ENCODE measurements at places on chromosomes 6 and 20.

DNA sequence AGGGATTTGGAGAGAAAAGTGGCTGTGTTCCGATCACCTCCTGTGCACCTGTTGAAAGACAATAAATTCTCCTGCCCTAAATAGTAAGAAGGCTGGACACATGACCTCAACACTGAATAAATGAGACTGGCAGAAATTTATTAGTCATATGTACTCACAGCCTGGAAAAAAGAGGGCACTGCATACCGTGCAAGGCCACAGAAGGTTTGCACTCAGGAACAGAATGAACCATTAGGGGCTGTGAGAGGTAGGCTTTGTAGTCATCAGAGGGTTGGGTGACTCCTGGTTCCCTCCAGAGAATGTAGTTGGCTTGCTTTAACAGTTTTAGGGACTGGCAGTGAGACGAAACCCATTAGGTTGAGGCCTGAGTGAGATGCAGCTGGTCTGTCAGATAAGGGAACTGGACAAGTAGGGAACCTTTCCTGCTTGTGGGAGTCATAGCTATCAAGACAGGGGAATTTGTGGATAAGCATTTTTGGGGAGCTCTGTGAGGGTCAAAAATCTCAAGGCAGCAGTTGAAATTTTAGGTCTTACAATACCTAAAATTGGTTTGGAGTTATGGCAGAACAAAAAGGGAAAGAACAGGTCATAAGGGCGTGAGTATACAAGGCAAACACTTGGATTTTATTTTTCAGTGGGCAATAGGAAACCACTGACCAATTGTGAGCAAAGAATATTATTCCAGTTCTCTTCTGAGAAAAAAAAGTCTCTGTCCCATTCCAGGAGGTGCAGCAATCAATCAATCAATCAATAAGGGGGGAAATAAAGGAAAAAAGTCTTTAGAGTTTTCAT is 67.9 kb upstream of the BTN3A2 start:
- no peak for DNase-seq

DNA sequence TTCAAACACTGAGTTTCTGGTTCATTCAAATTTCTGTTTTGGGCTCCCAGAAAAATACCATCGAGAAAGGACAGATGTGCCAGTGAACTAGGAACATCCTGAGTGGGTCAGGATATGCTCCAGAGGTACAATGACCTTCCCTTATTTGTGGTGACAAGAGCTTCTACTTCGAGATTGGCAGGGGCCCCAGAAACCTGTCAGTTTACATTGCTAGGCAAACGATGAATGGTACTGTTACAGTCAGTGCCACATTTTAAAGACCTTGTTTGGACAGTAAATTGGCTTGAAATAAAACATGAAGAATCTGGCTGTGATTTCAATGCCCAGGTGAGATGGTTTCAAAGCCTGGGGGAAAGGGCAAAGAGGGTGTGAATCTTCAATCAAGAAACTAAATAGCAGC is 454.5 kb upstream of the ID4 start:
- no peak for DNase-seq

DNA sequence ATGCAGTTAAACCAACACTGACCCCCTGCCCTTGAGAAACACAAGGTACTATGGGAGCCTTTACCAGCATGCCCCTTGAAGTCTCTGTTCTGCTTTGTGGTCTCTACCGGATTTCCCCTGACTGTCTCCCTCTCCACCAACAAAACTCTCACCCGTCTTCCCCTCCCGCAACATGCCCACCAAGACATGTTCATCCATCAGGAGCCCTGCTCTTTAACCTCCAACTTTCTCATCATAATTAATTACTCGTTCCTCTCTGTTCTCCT is 1.1 kb downstream of the ZNF165 start:
- no peak for DNase-seq

- no peak for DNase-seq
Measured at GRCh38 chr20:36351937-36352336, 45.8 kb downstream of the DLGAP4 start.

DNA sequence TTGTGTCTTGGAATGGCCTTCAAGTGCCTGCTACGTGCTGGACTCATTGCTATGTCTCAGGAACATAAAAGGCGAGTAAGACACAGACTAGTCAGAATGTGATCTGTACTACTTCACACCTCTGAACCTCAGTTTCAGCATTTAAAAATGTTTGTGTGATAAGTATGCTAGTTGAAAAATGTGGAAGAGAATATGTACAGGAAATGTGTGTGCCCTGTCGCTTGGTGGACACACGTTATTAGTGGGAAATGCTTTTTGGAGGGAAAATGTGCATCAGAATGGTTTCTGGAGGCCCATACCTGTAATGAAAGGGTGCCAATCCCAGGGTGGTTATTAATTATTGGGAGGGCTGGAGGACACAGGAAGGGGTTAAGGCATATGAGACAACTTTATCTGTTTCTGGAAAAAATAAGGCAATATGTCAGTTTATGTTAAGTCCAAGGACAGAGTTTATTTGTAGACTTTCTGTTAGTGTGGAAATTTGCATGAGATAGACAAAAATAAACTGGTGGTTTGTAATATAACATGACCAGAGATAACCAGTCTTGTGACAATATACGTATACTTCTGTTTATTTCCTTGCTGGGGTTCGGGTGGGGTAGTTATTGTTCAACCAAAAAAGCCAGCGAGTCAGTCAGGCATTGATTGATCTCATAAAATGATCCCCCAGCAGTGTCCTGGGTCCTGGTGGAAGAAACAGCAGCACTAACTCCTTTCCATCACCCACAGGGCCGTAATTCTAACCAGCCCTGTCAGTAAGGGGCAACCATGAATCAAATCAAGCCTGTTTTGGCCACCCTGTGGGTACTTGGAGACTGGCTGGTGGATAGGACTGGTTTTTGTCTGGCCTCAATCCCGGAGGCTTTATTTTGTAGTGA is 117.9 kb downstream of the JARID2 start:
- DNase-seq: no peak

GRCh38 chr6:43725643-43726580 is 38.3 kb upstream of the MRPS18A start:
- DNase-seq: no peak

GRCh38 chr6:9405369-9405768 is 970.0 kb upstream of the SLC35B3 start:
- DNase-seq: no peak

- no peak for DNase-seq
Measured at GRCh38 chr6:31031095-31031494, 20.8 kb downstream of the MUC22 start.

DNA sequence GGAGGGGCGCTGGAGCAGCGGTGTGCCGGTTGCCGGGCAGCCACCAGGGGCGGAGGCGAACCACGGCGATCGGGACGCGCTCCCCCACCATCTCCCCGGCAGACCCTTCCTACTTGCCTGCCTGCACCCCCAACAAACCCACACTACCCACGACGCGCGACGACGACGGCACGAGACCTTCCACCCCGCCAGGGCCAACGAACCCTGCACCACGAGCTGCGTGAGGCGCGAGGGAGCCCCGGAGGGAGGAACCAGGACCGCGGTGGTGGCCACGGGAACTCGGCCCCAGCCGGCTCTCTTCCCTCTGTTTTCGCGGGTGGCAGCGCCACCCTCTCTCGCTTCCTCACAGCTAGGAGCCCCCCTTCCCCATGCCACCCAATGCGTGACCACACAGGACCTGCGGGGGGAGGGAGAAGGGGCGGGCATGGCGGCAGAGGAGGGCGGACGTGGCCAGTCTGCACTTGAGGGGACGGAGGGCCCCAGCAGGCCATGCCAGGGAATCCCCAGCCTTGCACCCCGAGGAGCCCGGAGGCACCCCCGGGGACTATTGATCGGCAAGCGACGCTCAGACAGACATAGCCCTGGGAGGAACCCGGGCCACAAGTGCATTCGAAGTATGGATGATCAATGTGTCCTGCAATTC is 1516.4 kb upstream of the DEFB115 start:
- no peak for DNase-seq

DNA sequence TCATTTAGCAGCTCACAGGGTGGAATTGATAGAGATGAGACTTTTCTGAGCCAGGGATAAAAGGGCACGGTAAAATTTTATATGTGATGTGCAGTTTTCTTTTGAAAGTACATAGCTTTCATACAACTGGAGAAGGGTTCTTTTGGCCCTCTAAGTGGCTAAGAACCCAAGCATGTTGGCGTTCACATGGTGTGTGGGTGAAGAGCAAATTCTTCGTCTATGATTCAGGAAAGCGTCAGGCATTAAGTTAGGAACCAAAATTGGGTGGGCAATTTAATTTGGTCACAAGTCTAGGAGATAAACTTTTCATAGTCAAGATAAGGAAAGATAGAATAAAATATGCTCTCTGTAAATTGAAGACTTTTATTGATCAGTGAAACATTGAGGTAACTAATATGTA is 153.9 kb downstream of the UTRN start:
- DNase-seq: no peak

GRCh38 chr20:12927489-12927888 is 81.3 kb upstream of the SPTLC3 start:
- DNase-seq: no peak

DNA sequence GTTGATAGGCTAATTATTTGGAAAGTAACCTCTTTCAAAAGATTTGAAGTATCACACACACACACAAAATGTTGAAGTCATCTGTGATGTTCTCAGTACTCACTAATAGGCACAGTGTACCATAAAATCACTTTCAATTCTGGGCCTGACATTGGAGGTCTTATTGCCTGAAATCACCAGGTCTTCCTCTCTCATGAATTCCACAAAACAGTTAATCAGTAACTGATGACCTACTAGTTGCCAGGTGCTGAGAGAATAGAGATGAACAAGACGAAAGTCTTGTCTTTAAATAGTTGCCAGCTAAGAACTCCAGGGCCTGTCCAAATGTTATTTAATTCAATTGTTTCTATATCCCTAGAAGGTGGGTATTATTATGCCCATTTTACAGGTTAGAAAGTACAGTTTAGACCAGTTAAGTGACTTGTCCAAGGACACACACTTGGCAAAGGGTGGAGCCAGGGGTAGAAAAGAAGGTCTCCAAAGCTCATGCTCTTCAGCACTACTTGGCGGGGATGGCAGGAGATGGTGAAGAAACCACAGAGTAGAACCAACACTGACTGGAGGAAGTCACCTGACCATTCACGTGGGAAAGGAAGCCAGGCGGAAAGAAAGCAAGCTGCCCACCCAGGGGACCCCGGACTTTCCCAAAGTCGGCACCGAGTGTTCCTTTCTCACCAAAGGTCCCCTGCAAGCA is 116.4 kb downstream of the KIF6 start:
- DNase-seq: no peak

GRCh38 chr20:37919389-37920040 is 16.6 kb downstream of the VSTM2L start:
- no peak for DNase-seq

- DNase-seq: no peak
Measured at GRCh38 chr20:15185322-15185721, 847.9 kb upstream of the FLRT3 start.

DNA sequence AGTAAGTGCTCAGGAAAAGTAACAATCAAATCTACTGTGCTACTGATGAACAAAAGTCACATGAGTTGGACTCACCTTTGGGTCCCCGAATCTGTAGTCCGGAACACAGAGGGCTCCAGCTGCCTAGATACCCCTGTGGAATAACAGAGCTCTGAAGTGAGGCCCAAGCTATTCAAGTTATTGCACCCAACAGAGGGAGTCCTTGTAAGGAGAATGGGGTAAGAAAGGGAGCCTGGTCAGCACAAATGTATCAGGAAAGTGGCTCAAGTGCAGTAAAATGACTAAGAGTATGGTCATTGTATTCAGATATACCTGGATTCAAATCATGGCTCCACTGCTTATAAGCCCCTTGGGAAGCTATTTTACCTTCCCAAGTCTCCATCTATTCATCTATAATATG is 20.9 kb downstream of the EDN1 start:
- no peak for DNase-seq

- DNase-seq: no peak
Measured at GRCh38 chr20:15446373-15446772, 1109.0 kb upstream of the FLRT3 start.

DNA sequence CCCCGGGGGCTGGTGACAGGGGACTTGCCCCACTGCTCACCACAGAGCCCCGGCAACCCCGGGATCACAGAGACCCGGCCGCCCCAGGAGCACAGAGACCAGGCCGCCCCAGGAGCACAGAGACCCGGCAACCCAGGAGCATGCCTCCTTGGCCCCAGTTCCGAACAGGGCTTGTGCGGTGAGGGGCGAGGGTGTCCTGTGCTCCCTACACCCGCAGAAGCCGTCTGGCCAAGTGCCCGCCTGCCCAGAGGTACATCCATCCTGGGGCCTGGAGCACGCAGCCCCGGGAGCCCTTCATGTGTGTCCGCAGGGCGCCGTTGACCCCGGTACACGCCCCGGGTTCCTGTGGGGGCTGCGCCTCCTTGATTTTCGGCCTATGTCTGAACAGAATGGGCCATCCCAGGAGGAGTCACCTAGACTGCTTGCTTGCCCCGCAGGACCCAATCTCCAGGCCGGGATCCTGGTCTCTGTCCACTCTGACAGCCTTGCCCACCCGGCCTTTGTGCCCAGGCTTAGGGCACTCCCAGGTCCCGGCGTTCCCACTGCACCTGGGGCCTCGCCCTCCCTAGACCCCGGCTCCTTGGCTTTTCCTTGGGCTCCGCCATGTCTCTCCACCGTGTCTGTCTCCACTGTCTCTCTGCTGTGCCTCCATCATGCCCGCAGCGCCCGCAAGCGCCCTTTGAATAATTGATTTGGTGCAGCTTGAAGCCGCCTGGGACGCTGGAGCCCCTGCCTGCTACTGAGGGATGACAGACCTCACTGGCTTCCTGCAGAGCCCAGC is 219.8 kb downstream of the ERMARD start:
- DNase-seq: no peak

- no peak for DNase-seq
Measured at GRCh38 chr6:56573624-56574023, 69.1 kb downstream of the DST start.

DNA sequence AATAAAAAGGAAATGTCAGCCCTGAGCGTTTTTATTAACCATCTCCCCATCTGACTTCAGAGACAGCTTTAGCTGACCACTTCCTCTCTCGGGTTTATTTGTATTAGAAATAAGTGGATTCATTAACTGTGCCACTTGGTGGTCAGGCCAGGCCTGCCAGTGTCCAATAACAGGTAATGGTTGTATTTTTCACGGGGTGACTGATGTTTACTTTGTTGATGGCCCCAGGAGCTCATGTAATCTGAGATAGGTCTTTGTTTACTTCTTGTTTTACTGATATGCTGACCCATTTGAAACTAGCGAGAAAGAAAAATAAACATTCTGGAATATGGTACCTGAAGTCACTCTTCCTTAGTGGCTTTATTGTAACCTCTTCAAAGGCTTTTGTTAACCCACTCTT is 504.3 kb upstream of the SLC35B3 start:
- no peak for DNase-seq

DNA sequence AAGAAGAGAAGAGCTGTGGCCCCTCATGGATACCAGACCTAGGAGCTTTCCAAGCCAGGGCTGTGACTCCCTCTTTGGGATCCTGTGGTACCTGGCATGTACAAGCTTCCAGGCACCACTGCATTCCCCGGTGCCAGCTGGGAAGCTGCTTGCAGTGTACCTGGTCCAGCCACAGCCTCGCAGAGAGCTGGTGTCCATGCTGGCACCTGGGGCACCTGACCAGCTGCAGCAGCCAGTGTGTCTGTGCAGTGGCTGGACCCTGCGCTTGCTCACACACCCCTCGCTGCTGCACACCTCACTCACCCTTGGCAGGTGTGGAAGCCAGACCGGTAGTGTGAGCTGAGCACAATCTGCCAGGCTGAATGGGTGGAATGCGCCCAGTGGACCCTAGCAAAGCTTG is 190.9 kb upstream of the MAN1A1 start:
- no peak for DNase-seq

- DNase-seq: no peak
Measured at GRCh38 chr6:53979468-53980067, 131.7 kb upstream of the MLIP start.

Data from activated CD4-positive, CD25-positive, alpha-beta regulatory T cell treated with anti-CD3 and anti-CD28 coated beads, Interleukin-2, amount 50 U/mL, for 16 hours (primary cell).